ENCODE measurements at places on chromosomes 11 and 22.

DNA sequence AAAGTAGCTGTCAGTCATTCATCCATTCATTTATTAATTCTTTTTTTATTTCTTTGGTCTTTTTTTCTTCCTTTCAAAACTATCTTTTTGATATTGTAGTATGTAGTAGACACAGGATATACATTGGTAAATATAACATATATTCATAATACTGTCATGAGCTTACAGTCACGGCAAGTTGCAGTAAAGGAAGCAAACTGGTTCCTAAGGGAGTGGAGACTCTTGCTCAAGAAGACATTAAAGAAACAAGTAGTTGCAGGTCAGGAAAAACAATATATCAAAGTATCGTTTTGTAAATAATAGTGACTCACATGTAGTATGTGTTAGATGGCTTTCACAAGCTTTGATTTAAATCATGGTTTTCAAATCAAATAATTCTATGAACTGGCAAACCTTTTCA is 7.5 kb downstream of the OR5AR1 start:
- DNase-seq: no peak

GRCh38 chr11:105774899-105775298 is 165.0 kb downstream of the GRIA4 start:
- DNase-seq: no peak

DNA sequence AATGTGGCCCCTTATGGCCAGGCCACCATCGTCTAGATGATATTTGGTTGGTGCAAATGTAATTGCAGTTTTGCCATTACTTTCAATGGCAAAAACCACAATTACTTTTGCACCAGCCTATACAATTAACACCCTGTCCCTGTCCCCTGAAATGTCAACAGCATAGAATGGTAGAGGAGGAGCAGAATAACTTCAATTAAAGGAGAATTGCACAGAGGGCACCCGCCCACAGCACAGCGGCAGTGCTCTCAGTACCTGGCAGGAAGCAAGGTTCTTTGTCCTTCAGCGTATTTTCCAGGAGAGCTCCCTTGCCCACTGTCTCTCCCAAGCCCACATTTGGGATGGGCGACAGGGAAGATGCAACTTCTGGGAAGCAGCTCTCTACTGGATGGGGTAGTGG is 115.3 kb downstream of the TRIM29 start:
- DNase-seq: no peak

GRCh38 chr11:16299884-16300782 is 56.2 kb downstream of the SOX6 start:
- DNase-seq: no peak

DNA sequence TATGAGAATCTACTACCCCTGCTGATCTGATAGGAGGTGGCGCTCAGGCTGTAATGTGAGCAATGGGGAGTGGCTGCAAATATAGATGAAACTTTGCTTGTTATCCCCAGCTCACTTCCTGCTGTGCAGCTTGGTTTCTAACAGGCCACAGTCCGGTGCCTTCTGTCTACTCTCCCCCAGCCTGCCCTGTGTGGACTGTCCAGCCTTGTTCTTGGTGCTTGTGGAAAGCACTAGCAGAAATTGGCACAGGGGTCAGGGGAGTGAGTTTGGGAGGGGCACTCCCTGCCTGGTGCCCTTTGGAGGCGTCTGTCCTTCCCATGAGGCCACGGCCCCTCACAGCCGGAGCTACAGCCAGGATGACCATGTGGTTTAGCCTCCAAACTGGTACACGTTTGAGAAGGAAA is 14.3 kb downstream of the MOV10L1 start:
- no peak for DNase-seq

All from activated naive CD8-positive, alpha-beta T cell treated with anti-CD3 and anti-CD28 coated beads, Interleukin-2, amount 50 U/mL, for 16 hours (primary cell).